ENCODE measurements at places on chromosomes 4 and X. TPM values are rescaled to one million over a fixed set of nuclear protein-coding genes. Genes with fewer than 3 reads are reported as not detected.

Gene IL21
- total RNA-seq, result not detected

Gene ARHGAP6
- 0.44 TPM for total RNA-seq

Gene FRMD7
- not detected for total RNA-seq

Gene ZNF182
- 4.1 TPM for total RNA-seq

Gene IGFBP7
- total RNA-seq, result 145 TPM

Gene DIAPH2
- 0.17 TPM for total RNA-seq

Gene IL2RG
- total RNA-seq, result 5.3 TPM

Gene MAGED1
- 524 TPM for total RNA-seq

Gene NLGN3
- total RNA-seq, result 0.15 TPM

Gene POU3F4
- total RNA-seq, result not detected

Gene ARSH
- not detected for total RNA-seq

Gene BEX5
- total RNA-seq, result 1.4 TPM

Gene RBM46
- not detected for total RNA-seq

Gene YIPF7
- not detected for total RNA-seq

Gene EPHA5
- 9.6 TPM for total RNA-seq

Gene TKTL1
- total RNA-seq, result 0.22 TPM

Gene ZMAT1
- 0.86 TPM for total RNA-seq
